ENCODE measurements at places on chromosomes 4 and X. TPM values are rescaled to one million over a fixed set of nuclear protein-coding genes. Genes with fewer than 3 reads are reported as not detected.

UGT2B17 gene
- not detected for total RNA-seq

- no peak for DNase-seq
Measured at GRCh38 chr4:40626183-40626990, 3.3 kb downstream of the RBM47 start.

DNA sequence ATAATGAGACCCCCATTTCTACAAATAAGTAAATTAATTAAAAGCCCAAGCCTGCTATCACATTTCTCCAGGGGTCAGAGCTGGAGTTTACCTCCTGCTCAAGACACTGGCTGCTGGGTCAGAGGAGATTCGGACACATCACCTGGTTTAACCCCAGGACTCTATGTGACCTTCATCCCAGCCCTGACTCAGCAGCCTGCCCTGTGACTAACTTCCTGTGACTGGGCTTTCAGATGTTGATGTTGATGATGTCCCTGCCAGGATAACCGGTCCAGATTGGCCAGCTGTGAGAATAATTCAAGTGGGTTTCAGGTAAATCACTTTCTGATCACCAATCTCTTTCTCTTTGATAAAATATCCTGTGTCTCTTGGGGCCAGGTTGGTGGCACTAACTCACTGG is 102.4 kb upstream of the MAML3 start:
- no peak for DNase-seq

ENPEP gene
- total RNA-seq, result 45.6 TPM

DNA sequence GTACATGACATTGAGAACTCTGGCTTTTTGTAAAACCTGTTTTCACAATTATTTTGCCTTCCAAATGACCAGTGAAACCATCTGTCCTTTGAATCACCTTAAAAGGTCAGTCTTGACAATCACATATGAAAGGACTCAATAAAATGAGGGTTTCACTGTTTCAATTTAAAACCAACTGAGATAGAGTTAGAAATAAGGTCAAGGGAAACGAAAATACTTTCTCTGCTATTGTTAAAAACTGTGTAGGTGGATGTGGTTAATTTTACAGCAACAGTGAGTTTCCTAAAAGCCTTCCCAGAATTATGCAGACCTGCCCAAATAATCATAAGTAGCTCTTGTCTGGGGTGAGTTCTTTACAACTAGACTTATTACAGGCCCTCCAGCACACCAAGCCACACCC is 839.9 kb downstream of the RAB28 start:
- DNase-seq, result no peak

MND1 gene
- 9.6 TPM for total RNA-seq

RNF175 gene
- total RNA-seq, result 3.3 TPM

DNA sequence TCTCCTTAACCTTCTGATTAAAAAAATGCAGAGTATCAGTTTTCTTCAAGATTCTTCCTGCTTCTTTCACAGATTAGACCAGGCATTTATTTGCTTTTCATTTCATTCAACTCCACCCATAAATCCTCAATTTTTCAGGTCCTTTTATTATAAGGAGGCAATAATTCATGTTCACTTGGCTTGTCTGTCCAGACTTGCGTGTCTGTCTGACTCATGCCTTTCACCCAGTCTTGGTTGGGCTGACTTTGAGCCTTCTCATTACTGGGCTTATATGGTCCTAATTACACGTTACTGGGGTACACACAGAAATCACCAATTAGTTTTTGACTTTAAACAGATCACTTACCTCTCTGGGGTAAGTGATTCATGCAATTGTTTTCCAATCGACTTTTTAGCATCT is 48.8 kb upstream of the GALNT7 start:
- DNase-seq, result no peak

- no peak for DNase-seq
Measured at GRCh38 chr4:127579821-127580220, 52.9 kb upstream of the INTU start.

CSN1S1 gene
- total RNA-seq, result not detected

UGT2B7 gene
- 0.48 TPM for total RNA-seq

RBM46 gene
- total RNA-seq, result not detected

GRCh38 chrX:3167771-3168170 is 126.5 kb downstream of the ARSF start:
- no peak for DNase-seq

- DNase-seq, result no peak
Measured at GRCh38 chr4:68324519-68325262, 25.2 kb downstream of the YTHDC1 start.
